ENCODE measurements at places on chromosomes 4 and X.
A peak's percentile ranks its signal among the peaks of the same experiment; 100 is the strongest.

DNA sequence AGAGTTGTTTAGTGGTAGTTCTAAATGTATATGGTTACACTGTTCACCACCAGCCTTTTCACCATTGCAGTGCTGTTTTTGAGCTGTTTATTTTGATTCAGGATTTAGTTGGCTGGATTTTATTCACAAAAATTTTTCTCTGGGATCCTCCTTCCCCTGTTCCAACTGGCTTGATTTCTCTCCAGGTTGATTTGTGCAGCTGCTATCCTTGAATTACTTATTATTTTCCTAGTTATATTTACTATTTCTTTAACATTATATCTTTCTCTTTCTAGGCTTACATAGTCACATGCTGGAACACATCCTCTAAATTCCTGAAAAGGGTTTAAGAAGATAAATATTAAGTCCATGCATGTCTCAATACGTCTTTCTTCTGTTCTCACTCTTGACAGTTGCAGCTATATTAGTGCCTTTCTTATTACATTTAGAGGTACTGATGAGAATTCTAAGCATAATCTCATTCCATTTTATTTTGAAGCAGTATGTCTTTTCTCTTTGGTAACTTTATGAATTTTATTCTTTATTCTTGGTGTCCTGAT, 82.2 kb downstream of the SUPT20HL2 start:
- no peak for DNase-seq

DNA sequence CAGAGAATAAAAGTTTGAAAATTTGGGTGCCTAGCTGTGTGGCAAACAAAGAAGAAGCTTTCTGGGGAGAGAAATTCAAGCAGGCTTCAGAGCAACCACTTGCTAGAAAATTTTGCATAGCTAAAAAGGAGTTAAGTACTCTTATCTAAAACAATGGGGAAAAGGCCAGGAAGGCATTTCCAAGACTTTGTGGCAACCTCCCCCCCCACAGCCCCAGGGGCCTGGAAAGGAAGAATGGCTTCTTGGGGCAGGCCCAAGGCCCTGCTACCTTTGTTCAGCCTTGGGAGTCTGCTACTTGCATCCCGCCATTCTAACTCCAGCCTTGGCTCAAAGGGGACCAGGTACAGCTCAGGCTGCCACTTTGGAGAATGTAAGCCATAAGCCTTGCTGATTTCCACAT, 102.2 kb downstream of the PTCHD1 start:
- no peak for DNase-seq

GRCh38 chr4:143262838-143263237, 73.8 kb upstream of the GAB1 start:
- no peak for DNase-seq

DNA sequence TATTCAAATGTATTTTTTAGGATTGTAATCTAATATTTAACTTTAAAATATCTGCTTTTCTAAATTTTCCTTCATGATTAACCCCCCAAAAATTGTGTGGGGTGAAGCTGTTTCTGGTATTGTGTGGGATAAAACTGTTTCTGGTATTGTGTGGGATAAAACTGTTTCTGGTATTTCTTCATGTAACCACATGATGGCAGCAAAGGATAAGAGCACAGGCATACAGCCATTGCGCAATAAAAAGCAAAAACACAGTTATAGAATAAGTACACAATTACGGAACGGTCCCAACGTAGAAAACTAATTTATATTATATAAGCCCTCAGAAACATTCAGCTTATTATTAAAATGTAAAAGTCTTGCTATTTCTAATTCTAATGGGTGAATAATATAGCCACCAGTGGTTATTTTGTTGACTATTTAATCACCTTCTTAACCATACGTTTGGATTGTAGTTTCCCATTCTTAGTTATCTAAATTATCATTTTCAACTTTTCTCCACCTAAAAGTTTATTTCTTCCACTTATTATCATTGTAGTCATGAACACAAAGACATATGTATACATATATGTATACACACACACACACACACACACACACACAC, 333.9 kb upstream of the FSTL5 start:
- DNase-seq: peak; percentile 41

- DNase-seq: no peak
Observed at GRCh38 chr4:56321251-56321650, 66.0 kb downstream of the AASDH start.

DNA sequence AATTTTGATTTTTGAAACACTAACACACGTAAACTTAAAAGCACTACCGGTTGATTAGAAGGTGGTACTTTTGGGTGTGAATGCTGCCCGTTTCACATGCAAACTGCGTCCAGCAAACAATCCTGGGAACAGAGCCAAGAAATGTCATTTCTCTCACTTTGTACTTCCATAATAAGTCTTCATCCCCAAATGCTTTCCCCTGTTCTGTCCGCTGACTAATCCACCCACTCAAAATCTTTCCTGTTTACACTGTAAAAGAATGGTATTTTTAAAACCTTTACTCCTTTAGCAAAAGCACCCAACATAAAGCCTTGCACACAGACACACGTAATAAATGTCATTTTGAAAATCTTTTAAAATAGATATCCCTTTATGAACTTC, 39.1 kb upstream of the PDLIM5 start:
- peak; percentile 40 for DNase-seq

GRCh38 chr4:8850830-8851188, 20.8 kb downstream of the HMX1 start:
- no peak for DNase-seq

GRCh38 chrX:110410603-110411002, 52.0 kb downstream of the RTL9 start:
- DNase-seq: no peak

GRCh38 chr4:79013756-79014155, 74.5 kb upstream of the PAQR3 start:
- no peak for DNase-seq

- DNase-seq: no peak
Observed at GRCh38 chrX:126339928-126340327, 173.8 kb upstream of the DCAF12L2 start.

- DNase-seq: no peak
Observed at GRCh38 chr4:7932287-7932686, 7.4 kb downstream of the AFAP1 start.
